ENCODE measurements at places on chromosomes 6 and 20.

- DNase-seq, result no peak
Observed at GRCh38 chr6:38703949-38704590, 1.1 kb upstream of the GLO1 start.

DNA sequence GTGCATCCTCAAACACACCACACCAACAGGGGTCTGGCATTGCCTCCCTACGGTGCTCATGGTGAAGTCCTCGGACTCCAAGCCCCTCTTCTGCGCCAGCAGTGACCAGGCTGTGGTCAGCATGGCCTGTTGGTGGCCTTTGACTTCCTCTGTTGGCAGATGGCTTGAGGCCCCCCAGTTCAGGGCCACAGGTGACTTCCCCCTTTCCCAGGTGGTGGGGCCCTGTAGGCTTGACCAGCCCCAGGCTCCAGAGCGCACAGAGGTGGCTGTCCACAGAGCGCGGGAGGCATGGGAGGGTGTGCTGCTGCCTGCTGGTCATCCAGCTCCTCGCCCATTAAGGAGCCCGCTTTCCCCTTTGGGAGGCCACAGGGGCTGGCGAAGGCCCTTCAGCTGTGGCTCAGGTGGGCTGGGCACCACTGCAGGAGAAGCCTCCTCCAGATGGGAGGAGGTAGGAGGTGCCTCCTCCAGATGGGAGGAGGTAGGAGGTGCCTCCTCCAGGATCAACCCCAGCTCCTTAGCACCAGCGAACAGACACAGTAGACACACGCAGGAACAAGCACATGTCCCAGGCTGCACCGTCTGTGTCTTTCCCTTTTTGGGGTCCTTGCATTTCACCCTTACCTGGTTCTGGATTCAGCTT, 52.1 kb upstream of the BHLHE23 start:
- DNase-seq, result no peak

DNA sequence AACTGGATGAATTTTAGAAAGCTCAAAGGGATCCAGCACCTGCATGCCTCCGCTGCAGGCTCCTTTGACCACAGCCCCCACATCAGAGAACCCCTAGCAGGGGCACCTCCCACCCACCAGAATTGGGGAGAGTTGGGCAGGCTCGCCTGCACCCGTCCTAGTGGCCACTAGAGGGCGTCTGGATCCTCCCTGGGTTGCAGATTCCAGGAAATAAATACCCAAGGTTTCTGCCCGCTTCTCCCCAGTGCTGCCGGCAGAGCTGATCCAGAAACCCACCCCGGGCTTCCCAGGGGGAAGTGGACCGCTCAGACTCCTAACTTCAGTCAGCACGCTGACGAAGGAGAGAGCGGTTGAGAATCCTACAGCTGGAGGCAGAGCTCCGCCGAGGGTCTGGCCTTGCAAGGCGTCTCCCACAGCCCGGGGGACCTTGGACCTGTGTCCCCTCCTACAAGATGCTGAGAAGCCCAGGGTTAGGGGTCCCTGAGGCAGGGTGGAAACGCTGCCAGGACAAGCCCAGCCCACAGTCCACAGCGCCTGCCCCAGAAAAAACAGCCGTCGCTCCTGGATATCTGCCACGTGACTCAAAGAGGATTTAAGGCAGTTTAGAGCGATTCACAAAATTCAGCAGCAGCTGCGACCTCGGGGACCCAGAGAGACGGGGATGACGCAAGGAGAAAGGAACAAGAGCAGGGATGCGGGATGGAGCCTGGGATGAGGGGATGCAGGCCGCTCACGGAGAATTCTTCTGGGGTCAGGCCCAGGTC, 32.6 kb upstream of the PHACTR3 start:
- DNase-seq, result peak; percentile 37

- no peak for DNase-seq
Observed at GRCh38 chr20:3123542-3123941, 36.1 kb downstream of the FASTKD5 start.
